Skeletal muscle cell (primary cell): ENCODE measurements at places on chromosomes 2 and 18.

GRCh38 chr2:84816426-84817026 is 64.4 kb downstream of the TRABD2A start:
- no peak for DNase-seq

GRCh38 chr18:48785736-48786454 is 164.9 kb downstream of the SMAD7 start:
- no peak for DNase-seq

DNA sequence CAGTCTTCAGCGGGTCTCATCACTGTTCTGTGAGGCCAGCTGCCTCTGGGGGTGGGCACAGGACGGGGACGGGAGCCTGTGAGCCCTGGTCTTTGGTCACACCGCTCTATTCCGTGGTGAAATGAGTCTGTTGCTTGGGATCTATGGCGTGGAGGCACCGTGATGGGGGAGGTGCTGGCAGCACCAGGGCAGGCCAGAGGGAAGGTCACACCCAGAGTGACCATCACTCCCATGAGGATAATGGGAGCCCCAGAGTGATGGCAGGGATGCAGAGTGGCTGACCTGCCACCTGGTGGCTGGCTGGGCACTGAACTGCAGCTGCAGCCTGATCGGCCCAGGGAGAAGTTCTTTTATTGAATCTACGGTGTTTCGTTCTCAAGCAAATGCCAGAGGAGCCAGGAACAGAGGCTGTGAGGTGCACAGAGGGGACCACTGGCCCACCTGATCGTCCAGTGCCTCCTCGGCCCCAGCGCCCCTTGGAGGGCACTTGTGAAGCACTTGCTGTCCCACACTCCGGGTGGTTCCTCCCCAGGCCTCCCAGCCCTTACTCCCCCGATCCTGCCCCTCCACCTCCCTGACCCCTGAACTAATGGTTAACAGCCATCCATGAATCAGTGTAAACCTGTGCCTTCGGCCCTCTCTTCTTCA is 17.9 kb downstream of the KCNIP3 start:
- no peak for DNase-seq

DNA sequence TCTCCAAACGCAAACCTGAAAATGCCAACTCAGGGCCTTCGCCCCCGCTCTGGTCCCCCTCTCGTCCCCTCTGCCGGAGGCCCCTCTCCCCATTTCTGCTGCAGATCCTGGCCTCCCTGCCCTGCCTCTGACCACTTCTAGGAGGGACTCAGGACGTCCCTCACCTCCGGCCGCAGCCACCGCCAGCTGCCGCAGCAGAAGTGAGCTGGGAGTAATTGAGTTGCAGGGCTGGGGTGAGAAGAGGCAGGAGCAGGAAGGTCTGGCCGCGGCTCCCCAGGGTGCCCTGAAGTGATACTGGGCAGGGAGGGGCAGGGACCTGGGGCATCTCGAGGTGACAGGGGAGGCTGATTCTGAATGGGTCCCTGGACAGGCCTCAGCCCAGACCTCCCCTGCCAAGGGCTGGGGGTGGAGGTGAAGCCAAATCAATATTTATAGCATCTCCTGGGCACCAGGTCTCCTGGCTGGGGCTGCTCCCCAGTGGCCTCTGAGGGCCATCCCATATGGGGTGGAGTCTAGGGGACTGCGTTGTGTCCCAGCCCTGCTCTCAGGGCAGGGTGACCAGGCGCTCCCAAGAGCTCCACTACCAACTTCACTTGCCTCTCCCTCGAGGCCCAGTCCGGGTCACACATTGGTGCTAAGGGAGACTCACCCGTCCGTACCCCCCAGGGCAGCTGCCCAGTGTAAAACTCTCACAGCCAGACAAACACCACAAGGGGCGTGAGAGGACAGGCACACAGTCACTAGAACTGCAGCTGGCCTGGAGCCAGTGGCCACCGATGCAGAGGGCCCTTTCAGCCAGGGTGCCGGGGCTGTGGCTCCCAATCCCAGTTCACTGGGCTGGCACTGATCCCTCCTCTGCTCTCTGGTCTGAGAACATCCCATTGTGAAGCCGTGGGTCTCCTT is 33.0 kb downstream of the KCNIP3 start:
- no peak for DNase-seq

DNA sequence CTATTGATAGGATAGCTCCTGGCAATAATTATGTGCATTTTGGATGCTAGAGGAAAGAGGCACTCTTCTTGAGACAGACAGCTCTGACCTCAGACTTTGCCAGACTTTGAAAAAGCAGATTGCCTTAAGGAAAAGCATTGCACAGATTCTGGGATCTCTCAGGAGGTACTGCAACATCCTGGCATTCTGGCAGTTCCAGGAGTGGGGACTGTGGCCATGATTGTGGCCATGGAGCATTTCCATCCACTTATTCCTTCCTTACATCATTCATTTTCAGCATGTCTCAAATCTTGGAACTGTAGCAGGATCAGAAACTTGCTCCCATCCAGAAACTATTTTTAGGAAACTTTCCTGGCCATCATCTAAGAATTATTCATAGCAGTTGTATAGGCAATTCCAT is 144.9 kb upstream of the FOSL2 start:
- DNase-seq: no peak

- no peak for DNase-seq
Measured at GRCh38 chr2:105952131-105952530, 207.4 kb downstream of the NCK2 start.

DNA sequence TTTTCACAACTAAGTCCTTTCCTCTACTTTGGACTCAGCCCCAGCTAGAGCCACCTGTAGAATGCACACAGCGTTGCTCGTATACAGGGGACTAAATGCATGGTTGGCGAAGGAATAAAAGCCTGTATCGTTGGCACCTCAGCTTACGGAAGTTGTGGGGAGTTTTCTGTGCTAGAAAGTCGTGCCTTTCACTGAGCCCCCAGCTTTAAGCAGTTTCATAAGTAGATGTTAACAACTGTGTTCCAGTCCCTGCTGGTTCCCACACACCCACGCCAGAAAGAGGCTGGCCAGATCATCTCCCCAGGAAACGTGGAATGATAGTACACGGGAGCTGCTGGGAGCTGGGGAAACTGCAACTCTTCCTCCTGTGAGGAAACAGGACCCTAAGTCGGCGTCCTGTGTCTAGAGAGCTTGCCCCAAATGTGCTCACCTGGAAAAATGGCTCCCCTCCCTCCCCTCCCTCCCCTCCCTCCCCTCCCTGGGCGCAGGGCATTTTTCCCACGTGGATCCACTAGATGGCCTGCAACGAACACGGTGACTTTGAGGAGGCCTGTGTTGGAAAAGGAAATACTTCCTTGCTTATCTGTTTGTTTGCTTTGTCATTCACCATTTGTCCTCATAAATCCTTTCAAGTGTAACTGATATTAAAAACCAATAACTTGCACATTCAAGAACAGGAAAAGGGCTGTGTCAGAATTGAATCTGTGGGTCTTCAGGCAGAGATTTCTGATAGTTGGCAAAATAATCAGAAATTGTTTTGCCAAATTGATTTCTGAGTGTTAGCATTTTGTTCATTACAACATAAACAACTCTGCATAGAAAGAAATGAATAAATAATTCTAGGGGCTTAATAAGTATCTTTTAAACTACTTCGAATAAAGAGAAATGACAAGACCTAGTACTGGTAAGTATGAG is 43.9 kb upstream of the RFX8 start:
- no peak for DNase-seq

- DNase-seq: no peak
Measured at GRCh38 chr2:140436936-140437335, 1656.7 kb upstream of the NXPH2 start.

GRCh38 chr2:44679990-44680389 is 261.5 kb upstream of the SIX3 start:
- no peak for DNase-seq

DNA sequence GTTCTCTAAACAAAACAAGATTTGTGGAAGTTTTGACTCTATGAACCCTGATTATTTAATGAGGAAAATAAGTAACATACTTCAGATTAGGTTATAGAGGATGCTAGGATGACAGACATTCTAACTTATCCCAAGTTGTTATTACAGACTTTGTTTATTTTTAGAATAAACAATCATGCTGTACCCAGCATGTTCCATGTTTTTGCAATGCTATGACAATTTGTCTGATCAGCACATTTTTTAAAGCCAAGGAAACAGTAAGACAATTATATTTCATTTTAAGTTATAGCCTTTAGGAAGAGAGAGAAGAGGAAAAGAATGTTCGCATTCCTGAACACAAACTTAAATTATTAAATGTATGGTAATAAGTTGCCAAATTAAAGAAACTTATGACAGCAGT is 119.8 kb downstream of the KYNU start:
- no peak for DNase-seq

DNA sequence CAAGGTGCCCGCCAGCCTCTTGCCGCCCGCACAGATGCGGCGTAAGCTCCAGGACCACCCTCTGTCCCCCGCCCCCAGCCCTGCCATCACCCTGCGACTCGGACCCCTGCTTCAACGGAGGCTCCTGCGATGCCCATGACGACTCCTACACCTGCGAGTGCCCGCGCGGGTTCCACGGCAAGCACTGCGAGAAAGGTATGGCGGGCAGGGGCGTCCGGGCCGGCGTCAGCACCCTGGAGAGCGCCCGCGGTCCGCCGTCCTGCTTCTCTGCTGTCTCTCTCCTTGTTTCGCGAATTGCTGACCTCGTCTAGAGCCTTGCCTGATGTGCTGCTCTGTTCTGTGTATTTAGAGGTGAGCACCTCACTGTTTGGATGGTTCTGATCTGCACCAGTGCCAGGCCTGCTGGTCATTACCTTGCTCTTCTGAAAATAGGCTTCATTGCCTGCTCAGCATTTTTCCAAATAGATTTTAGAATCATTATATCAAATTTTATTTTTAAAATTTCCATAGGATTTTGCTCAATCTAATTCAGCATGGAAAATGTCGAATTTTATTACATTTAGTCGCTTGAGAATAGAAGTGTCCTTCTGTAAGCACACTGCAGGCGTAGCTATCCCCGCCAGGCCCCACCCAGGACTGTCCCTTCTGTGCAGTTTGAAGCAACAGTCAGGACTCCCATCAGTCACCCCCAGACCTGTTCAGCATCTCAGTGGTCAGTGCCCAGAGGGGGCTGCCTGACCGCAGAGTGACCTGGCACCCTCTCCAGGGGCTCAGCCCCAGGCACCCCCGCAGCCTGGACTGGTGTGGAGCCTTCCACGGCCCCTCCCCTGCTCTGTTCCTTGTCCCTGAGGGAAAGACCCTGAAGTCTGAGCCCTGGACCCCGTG is 51.6 kb downstream of the SNED1 start:
- no peak for DNase-seq

GRCh38 chr2:66982766-66983165 is 414.4 kb upstream of the ETAA1 start:
- no peak for DNase-seq

DNA sequence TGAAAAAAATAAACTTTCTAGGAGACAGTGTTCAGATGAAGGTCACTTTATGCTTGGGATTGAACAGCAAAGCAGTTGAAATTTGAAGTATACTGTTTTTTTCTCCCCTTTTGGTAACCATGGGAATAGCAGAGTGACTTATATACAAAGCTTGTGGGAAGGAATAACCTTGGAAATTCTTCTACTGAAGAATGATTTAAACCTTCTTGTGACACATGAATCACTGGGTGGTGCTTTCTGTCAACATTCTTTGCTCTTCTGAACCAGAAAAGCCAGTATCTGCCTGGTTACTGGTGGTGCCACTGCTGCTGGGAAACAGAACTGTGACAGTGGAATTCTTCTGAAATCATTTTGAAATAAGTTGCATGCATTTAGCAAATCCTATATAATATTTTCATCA is 39.4 kb upstream of the RND3 start:
- DNase-seq: peak; percentile 73

DNA sequence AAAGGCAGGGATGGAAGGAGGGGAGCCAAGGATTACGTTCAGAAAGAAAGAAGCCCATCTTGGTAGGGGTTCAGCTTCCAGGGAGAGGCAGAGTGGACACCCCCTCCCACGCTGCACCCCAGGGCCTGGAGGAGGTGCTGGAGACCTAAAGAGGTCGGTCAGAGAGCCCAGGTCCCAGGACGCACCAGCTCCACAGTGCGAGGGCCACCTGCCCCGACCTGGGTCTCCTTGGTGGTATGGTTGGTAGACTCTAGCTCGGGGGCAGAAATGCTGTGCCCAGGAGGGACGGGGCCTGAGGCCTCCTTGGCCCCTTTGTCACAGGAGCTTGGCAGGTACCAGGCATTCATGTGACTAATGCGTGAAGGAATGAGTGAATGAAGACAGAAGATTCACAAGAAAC is 87.1 kb upstream of the RAB6C start:
- DNase-seq: no peak

- no peak for DNase-seq
Measured at GRCh38 chr2:127074358-127074757, 32.6 kb downstream of the BIN1 start.

DNA sequence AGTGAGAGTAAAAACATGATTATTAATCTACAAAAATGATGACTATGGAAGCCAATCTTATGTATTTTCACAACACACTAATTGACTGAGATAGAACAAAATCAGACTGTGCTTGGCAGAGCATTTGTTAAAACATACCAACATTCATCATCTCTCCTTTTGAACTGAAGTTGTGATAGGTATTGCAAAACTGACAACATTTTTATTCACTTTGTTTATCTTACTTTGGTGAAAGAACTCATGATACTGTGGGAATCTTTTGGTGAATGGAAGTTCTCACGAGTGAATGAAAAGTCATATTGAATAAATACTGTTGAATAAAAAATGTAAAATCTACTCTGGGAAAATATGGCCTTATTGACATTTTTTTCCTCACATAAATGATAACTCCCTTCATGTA is 1430.2 kb upstream of the PIK3C3 start:
- no peak for DNase-seq

GRCh38 chr2:216915557-216916150 is 55.8 kb upstream of the TNP1 start:
- DNase-seq: no peak

DNA sequence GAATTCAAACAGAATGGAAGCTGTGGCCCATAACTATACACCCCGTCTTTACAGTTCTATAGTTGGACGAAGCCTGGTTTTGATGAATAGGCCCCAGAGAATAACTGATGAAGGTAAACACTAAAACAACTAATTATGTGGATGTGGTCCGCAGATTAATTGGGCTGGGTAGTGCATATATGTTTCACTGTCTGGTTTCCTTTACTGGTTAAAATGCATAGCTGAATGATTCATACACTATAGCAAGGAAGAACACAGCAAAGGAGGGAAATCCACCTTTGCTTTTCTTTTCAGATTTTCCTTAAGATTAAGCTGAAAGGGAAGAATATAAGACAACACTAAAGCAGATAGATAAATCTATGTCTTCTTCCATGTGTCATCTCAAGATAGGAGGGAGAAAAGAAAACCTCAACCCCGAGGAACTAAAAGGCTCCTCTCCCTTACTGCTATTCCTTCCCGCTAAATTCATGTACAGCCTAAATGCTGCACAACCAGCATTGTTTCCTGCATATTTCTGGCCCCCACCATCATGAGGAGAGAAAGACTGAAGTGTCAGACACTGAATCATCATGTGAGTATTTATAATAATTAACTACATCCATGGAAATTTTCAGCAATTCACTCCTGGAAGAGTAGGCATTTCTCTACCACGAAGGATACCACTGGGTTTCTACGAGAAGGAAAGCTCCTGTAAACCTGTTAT is 297.1 kb upstream of the CCDC68 start:
- DNase-seq: no peak

- peak; percentile 31 for DNase-seq
Measured at GRCh38 chr2:196677404-196677803, 37.9 kb downstream of the CCDC150 start.
